T-helper 2 cell treated with Interferon-gamma antibody and Interleukin-4, amounts not matched to agents 5 μg/mL and 100 μg/mL, for 36 hours (primary cell): ENCODE measurements at places on chromosomes 7 and 10.
A peak's percentile ranks its signal among the peaks of the same experiment; 100 is the strongest.

- no peak for DNase-seq
Observed at GRCh38 chr7:22230238-22230637, 126.7 kb downstream of the RAPGEF5 start.

- no peak for DNase-seq
Observed at GRCh38 chr7:130430841-130431666, 9.8 kb downstream of the CEP41 start.

DNA sequence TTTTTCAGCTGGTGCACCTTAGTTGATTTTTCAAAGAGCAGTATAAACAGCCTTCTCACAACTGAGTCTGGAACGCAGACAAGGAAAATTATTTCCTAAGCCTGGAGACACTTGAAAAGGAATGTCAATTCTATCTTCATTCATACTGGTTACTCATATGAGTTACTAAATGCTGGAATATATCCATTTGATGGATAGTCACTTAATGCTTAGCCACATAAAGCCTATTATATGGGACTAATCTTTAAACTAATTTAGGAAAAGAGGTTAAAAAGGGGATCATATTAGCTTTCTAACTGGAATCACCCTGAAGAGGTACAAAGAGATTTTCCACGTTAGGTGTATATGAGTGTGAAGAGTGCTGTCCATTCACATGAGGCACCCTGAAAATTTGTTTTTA, 1.7 kb upstream of the HOXA4 start:
- DNase-seq, result no peak

- no peak for DNase-seq
Observed at GRCh38 chr7:26309089-26309488, 17.4 kb downstream of the SNX10 start.

- DNase-seq, result no peak
Observed at GRCh38 chr7:140667476-140667875, 5.3 kb upstream of the ADCK2 start.

DNA sequence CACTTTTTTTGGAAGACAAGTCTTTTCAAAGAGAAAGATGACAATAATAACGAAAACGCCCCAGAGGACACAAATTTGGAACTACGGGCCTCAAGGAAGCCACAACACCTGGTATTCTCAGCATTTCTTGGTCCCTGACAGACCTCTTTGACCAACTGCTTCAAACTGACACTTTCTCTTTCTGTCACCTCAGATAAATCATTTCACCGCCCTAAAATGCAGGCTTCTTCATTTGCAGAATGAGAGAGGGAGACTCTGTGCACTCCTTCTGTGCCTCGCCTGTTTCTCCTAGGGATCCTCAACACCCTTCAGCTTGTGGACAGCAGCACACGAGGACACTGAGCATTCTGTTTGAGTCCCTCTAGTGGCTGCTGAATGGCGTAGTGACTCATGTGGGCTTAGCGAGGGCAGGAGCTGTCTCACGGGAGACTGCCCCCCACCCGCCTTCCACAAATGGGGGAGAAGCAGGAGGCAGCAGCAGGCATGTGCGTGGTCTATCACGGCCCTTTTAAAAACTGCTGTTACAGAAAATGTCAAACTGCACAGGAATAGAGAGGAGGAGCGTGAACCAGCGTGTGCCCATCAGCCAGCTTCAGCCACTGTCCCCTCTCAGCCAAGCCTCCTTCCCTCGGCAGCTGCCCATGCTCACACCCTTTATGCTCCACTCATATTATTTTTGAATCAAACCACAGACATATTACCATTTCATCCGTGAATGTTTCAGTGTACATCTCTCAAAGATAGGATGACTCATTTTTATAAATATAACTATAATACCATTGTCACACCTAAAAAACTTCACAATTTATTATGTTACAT, 41.4 kb downstream of the GSDME start:
- DNase-seq, result peak; percentile 9

DNA sequence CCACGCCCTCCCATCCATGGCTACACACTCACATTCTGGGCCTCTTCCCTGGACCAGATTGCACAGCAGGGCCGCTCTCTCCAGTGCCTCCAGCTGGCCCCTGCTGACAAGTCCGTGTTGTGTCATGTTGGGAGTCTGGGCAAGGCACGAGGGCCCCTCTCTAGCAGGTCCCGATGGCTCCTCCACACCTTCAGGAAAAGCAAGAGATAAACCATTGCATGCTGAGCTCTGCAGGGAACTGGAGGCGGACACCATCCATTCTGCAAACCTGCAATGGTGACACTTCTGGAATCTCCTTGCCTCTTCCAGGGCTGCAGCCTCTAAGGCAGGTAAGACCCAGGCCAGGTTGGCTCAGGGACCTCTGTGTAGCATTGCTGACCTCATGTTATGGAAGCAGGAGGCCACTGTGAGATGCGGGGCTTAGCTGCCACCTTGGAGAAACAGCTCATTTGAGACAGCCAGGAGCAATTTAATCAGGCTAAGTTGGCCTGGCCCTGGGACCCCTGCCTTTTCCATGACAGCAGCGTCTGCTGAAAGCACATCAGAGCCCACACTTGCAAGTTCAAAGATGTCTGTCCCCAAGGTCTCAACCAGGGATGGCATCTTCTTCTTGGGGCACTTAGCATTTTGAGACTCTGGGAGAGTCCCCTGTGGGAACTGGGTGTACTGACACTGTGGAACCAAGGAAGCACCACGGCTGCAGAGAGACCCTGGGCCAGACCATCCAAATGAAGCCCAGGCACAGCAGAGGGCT, 34.2 kb upstream of the LEP start:
- no peak for DNase-seq

DNA sequence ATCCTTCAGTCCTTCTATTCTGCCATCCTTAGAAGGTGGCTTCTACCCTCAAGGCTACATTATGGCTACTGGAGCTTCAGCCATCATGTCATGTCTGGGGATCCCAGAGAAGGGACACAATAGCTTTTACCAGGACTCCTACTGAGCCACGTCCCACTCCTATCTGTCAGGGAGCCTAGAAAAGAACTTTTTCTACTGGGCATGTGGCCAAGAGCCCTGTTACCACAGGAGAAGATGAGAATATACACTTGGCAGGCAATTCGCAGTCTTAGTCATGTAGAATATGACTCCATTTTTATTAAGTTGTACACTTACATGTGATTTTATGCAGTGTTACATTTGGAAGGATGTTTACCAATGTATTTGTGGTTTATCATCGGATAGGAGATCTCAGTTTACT, 64.6 kb upstream of the KCNMA1 start:
- DNase-seq, result no peak

- no peak for DNase-seq
Observed at GRCh38 chr7:55063061-55063460, 44.2 kb downstream of the EGFR start.

- no peak for DNase-seq
Observed at GRCh38 chr7:156625580-156625979, 15.0 kb upstream of the RNF32 start.

- DNase-seq, result no peak
Observed at GRCh38 chr7:10212649-10213048, 761.0 kb upstream of the PHF14 start.
